Skin of body (tissue), 3 donors: ENCODE measurements at places on chromosomes 11 and 22.
A peak's percentile ranks its signal among the peaks of the same experiment; 100 is the strongest.

GRCh38 chr11:9176550-9176949, 85.2 kb upstream of the SCUBE2 start:
- DNase-seq = no peak

- DNase-seq = no peak
Observed at GRCh38 chr22:31604137-31604705, 57.8 kb downstream of the PISD start.

GRCh38 chr22:25051073-25051472, 98.6 kb downstream of the KIAA1671 start:
- DNase-seq = no peak

GRCh38 chr11:10032935-10033334, 261.1 kb downstream of the SBF2 start:
- peak; percentile 81 for DNase-seq

GRCh38 chr11:58070585-58070984, 39.8 kb downstream of the OR6Q1 start:
- no peak for DNase-seq

DNA sequence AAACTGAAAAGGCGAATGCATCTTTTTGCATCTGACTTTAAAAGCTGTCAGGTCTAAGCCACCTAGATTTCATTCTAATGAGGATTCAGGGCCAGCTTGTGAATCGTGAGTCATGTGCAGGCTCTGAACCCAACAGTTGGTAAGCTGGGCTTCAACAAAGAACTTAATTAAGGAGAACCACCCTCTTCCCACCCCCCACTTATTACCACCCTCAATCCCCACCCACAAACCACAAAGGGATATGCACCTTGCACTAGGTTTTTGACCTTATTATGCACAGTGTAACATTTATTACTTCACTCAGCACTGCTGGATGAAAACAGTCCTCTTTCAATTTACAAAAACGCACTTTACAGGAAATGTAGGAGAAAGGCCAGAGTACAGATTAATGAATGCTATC, 94.1 kb upstream of the LIN7C start:
- no peak for DNase-seq

DNA sequence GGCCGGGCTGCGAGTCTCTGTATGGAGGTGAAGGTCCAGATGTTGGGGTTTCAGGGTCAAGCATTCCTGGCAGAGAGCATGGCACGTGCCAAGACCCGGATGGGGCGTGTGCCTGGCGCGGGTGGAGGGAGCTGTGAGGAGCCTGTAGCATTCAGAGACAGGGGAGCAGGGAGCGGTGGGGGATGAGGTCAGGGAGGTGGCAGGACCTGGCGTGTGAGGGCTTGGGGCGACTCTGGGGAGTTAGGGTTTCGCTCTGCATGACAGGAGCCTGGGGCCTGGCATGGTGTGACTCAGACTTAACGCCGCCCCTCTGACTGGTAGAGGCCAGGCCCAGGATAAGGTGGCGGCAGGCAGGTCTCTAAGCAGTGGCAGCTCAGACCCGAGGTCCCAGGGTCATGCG, 103.0 kb downstream of the KCNQ1 start:
- no peak for DNase-seq
